ENCODE measurements at places on chromosomes 13 and 19. TPM values are rescaled to one million over a fixed set of nuclear protein-coding genes. Genes with fewer than 3 reads are reported as not detected.

The PGLYRP1 gene
- not detected for total RNA-seq

GRCh38 chr13:20370815-20371421, 138.8 kb upstream of the GJB6 start:
- no peak for DNase-seq

GRCh38 chr19:8413629-8413995, 507 bp downstream of the MARCHF2 start:
- no peak for DNase-seq

The URAD gene
- total RNA-seq, result not detected

The RAB4B gene
- 15.2 TPM for total RNA-seq

The IGFL3 gene
- total RNA-seq, result not detected

- DNase-seq, result no peak
Measured at GRCh38 chr13:110528911-110529310, 32.6 kb downstream of the RAB20 start.

GRCh38 chr19:12873891-12874745, 7.1 kb downstream of the DNASE2 start:
- no peak for DNase-seq

DNA sequence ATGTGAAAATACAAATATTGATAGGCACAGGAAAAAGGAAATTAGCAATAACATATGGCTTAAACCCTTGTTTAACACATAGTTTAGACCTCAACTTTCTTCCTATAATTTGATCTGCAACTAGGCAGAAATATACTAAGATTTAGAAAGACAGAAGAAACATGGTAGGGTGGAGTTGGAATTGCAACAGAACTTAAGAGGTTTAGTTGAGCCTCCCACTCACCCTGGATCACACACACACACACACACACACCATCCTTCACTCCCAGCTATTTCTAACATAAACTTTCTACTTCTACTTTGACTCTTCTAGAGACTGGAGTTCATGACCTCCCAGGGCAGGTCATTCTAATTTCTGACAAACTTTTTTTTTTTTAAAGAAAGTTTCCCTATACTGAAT, 47.4 kb downstream of the FLT3 start:
- DNase-seq, result no peak

- DNase-seq, result no peak
Measured at GRCh38 chr13:74758188-74758587, 624.0 kb upstream of the KLF12 start.

- DNase-seq, result no peak
Measured at GRCh38 chr13:30319655-30320054, 12.3 kb upstream of the KATNAL1 start.

DNA sequence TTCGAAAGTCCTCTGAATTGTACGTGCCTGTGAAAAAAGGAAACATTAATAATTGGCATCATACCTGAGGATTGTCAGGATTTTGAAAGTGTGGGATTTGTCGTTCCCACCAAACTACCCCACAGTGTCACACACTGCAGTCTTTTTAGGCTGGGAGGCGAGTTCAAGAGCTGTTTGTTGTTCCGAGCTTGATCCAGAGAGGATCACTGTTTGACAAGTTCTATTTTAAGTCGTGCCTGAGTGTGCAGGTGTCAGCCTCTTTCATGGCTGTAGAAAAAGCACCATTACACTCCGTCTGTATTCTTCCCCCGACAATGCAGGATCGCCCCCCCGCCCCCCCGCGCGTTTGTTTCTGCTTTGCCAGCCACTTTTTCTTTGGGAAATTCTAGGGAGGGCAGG, 635 bp upstream of the NBEA start:
- DNase-seq, result no peak

The KCNJ14 gene
- 2.0 TPM for total RNA-seq

The S1PR5 gene
- total RNA-seq, result 1.1 TPM

Data from neural crest cell (in vitro differentiated cells).